Activated naive CD4-positive, alpha-beta T cell (primary cell): ENCODE measurements at places on chromosomes 16 and 17.

DNA sequence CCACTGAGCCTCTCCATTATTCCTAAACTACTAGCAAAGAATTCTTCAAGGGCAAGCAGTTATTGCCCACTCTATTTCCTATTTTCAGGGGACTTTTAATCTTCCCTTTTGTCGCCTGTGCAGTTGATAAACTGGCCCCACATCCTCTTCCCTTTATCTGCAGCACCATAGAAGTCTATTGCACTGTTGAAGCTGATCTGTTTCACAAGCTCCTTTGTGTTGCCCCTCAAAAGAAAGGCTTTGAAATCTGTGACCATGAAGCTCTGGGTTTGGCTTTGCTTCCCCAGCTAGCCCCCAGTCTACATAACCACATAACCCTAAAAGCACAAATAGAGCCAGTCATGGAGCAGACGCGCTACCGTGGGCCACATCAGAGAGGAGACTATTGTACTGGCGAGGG is 37.1 kb downstream of the CDRT15 start:
- DNase-seq: no peak

DNA sequence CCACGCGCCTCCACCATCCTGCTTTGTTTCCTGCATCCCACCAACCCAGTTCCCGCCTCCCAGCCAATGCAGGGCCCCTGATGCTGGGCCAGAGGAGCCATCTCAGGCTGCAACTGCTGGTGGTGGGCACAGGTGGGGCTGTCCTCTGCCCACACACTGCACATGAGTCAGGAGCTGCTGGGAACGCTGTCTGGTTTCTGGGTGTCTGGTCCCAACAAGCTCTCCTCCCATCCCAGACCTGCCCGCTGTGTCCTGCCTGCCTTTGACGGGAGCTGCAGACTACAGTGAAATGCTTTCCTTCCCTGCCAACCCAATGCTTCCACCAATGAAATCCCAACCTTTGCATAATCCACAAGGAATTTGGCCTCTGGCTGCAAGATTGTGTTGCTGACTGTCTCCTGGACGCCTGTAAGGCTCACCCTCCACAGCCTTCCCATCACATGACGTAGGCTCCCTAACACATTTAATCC is 98.9 kb downstream of the N4BP1 start:
- no peak for DNase-seq

DNA sequence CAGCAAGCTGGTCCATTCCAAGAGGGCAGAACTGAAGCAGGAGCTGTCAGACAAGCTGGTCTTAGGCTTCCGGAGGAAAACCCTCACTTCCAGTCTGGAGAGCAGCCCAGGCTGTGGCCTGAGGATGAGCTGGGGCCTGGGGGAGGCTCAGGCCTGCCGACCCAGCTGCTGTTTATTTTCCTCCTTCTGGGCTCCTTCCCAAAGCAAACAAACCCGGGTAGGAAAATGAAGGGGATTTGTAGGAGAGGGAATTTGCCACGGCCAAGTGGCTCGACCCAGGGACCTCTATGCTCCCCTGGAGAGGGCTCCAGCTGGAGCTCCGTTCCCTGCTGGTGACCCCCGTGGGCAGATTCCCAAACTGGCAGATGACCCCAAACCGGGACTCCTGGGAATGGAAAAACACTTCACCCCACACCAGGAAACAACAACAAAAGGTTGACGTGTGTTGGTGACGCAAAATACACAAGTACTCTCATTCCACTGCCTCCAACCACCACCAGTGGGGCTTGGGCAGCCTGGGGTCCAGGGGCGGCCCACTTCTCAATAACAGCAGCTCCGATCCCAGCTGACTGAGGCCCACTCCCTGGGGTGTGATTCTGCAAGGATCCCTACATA is 8.8 kb downstream of the JUP start:
- no peak for DNase-seq

- DNase-seq: no peak
Observed at GRCh38 chr17:49364119-49364518, 2.1 kb upstream of the ZNF652 start.

GRCh38 chr16:2587891-2588565 is 50.2 kb downstream of the PDPK1 start:
- no peak for DNase-seq

DNA sequence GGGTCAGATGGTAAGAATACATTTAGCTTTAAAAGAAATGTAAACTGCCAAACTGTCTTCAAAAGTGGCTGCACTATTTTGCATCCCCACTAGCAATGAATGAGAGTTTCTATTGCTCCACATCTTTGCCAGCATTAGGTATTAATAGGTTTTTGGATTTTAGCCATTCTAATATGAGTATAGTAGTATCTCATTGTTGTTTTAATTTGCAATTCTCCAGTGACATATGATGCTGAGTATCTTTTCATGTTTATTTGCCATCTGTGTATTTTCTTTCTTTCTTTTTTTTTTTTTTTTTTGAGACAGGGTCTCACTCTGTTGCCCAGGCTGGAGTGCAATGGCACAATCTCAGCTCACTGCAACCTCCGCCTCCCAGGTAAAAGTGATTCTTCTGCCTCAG is 24.3 kb upstream of the MARCHF10 start:
- DNase-seq: no peak

DNA sequence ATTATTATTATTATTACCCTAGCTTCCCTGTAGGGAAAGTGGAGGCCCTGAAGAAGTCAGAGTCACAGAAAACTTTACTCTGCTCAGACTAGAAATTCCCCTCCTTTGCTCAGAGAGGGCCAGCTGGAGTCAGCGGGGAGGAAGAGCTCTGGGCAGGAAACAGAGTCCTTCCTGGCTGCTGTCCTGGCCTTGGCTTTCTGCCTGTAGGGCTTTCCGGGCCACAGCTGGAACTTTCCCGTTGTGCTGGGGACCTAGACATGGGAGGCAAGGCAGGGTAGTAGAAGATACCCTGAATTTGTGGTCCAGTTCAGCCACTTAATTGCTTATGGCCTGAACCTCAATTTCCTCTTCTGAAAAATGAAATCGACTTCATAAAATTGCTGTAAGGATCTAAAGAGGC is 14.0 kb upstream of the CCL2 start:
- DNase-seq: no peak

DNA sequence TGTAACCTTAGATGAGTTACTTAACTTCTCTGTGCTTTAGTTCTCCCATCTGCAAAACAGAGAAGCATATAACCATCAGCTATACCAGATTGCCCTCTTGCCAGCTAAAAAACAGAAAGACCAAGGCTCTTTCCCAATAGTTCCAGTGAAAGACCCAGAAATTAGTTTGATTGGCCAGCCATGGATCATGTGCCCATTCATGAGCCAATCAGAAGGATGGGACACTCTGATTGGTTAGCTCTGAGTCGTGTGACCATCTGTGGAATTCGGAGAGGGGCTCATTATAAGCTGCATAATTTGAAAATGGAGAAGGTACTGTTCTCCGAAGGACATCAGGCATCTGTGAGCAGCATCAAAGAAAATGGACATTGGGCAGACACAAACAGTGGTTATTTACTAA is 155.2 kb downstream of the ABCC12 start:
- no peak for DNase-seq

DNA sequence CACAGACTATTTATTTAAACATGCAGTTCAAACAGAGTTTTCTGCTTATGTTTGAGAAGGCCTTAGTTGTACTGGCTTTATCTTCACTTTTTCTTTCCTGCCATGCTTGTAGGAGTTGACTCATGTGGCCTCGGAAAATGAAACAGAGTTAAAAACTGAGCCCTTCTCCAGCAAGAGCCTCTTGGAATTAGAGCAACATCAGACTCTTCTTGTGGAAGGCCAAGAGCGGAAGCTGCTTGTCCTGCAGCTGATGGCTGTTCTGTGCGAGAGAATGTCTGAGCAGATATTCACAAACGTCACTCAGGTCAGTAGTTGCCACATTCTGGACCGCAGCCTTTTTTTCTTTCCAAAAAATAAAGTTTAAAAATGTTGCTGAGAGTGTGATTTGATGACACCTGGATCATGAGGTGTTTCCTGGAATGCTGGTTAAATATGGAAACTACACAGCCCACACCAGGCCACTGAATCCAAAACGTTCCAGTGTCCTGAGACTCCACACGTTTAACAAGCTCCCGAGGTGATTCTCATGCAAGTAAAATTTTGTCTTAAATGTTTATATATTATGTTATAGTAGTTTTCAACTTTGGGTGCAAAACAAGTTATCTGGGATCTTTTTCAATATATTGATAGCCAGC is 65.9 kb downstream of the TANGO6 start:
- DNase-seq: no peak

DNA sequence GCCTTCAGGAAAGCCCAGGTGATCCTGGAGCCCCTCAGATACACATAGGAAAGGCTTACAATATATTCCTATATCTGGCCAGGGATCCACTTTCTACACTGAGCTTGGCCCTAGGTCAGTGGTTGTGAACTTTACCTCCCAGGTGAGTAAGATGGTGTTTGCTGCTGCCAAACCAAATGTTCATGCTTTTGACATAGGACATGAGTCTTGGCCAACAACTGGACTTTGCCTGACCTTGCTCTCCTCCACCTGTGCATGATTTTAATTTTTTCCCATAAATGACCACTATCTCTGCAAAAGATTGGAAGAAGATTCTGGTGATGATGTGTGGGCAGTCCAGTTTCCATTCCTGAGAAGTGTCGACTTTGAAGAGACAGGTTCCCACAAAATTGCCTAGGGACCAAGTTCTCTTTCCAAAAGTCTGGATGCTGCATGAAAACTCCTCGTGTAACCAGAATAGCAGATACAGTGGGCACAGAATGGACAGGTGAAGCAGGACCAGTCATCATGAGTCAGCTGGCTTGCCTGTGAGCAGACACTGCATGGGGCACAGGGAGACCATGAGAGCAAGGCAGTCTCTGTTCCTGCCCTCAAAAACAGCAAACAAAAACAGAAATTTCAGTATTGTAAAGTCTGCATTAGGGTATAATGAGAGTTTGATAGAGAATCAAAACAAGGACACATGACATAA is 226.4 kb upstream of the MON1B start:
- DNase-seq: no peak

DNA sequence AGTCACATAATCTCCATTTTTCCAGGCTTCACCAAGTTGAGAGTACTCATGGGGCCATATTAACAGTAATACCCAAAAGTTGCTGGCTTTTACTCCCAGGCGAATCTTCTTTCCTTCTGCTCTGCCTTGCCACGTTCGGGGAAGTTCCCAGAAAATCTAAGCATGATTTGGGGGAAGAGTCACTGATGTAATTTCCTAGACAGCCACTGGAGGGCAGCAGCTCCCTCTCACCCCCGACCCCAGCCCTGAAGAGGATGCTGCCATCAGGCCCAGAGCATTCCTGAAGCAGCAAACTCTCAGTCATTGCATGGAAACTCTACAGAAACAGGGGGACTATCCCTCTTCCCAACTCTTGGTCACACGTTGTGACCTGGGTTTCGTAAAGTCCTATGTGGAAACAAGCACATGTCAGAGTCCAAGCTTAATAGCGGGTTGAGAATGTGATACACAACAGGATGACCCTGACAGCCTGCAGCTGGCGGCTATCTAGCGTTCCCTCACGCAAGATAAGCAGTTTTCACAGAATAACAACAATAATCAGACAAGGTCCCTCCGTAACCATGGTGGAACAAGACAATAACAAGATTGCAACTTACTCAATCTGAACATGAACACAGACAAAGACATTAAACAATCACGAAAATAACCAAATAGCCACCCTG is 43.8 kb upstream of the DHX40 start:
- DNase-seq: peak; percentile 40

DNA sequence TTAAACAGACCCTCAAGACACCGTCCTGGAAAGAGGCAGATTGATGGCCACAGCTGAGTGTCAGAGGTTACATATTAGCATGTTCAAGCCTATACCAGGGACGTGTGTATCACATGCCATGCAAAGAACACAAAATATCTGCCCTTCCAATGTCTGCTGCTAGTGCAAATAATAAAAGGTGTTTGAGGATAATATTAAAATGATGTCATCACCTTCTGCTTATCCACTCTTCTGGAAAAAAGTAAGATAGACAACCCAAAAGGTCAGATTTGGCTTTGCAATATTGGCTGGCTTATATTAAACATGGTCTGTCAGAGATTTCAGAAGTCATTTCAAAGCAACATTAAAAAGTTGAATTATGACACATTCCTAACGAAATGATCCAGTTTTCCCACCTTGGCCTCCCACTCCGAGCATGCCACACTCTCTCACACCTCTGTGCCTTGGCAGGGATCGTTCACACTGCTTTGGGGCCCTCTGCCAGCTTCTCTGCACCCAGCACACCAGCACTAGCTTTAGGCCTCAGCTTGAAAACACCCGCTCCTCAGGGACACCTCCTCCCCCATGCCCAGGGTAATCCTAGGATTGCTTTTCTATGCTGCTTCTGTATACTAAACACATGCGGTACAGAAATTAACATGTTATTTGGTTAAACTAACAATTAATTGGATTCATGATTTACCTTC is 248.2 kb downstream of the NTN1 start:
- no peak for DNase-seq

DNA sequence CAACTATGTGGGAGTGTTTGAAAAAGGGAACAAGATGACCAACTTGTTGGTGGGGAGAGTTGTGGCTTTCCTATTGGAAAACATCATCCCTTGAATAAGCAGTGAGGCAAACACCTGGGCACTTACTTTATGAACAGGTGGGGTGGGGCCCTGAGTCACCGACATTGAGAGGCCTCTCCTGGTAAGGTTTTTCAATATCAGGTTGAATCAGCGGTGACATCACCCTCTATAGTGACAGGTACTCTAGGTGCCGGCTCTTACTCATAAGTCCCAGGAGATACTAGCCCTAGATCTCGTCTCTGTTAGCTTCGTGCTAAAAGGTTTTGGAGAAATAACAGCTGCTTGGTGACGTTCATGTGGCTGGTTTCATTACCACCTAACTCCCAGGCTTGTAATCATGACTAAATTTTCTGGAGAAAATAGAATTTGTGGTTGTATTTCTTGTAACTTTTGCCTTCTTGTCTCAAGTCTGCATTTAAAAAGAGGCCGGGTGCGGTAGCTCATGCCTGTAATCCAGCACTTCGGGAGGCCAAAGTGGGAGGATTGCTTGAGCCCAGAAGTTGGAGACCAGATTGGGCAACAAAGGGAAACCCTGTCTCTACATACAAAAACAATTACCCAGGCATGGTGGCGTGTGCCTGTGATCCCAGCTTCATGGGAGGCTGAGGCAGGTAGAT is 19.3 kb downstream of the CDH1 start:
- DNase-seq: no peak

DNA sequence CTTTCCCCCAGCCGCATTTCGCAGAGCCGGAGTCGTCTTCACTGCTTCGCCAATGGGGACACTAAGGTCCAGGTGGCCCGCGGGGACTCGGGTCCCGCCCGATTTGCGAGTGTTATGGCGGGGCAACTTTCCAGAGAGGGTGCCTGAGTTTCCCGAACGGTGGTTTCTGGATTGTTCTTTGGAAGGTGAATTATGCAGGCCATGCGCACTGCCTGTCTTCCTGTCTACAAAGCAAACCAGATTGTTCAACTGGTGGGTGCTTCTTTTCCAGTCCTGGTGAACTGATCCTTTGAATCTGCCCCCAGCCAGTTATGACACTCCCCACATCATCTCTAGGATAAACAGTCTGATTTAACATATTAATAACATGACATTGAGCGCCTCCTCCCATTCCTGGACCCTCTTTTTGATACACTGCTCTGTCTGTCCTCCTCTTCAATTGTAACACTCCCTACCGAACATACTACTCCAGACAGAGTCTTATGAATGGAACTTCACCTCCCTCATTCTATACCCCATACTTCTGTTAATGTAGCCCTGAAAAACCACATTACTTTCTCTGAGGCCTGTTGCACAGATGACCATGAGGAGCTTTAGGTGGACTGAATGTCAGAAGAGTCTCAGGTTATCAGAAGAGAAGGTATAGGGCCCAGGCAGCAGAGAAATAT is 159.0 kb downstream of the RAB11FIP4 start:
- no peak for DNase-seq

- DNase-seq: no peak
Observed at GRCh38 chr17:13182450-13182849, 164.6 kb upstream of the ELAC2 start.

GRCh38 chr16:84618581-84619460 is 943 bp upstream of the COTL1 start:
- no peak for DNase-seq
